ENCODE measurements at places on chromosomes 3 and 15.

GRCh38 chr15:31957581-31957980 is 72.7 kb upstream of the CHRNA7 start:
- no peak for DNase-seq

DNA sequence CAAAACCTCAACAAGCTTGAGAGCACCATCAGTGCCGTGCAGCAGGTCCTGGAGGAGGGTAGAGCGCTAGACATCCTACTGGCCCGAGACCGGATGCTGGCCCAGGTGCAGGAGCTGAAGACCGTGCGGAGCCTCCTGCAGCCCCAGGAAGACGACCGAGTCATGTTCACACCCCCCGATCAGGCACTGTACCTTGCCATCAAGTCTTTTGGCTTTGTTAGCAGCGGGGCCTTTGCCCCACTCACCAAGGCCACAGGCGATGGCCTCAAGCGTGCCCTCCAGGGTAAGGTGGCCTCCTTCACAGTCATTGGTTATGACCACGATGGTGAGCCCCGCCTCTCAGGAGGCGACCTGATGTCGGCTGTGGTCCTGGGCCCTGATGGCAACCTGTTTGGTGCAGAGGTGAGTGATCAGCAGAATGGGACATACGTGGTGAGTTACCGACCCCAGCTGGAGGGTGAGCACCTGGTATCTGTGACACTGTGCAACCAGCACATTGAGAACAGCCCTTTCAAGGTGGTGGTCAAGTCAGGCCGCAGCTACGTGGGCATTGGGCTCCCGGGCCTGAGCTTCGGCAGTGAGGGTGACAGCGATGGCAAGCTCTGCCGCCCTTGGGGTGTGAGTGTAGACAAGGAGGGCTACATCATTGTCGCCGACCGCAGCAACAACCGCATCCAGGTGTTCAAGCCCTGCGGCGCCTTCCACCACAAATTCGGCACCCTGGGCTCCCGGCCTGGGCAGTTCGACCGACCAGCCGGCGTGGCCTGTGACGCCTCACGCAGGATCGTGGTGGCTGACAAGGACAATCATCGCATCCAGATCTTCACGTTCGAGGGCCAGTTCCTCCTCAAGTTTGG is 60.8 kb upstream of the CCR4 start:
- DNase-seq: no peak

DNA sequence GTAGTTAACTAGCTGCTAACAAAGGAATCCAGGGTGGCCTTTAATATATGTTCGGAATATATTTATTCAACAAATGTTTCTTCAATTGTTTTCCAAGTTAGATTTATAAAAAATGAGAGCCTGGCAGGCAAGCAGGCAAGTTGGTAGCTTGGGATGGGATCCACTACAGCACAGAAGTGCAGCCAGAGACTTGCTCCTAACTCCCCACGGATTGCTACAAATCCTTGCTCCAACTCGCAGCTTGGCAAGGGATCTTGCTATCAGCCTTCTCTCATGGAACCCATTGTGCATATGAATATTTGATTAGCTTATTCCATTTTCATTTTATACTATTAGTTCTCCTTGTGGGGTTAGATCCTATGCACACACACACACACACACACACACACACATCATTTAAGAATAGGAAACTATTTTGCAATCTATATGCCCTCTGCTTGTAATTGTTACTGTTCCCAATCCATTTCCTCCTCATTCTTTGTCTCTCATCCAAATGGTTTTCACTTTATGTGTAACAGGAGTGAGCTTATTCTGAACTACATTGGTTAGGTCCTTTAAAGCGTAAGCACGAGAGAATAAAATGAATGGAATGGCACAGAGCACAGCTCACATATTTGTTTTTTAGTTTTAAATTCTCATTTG is 505.6 kb downstream of the LPP start:
- DNase-seq: no peak

DNA sequence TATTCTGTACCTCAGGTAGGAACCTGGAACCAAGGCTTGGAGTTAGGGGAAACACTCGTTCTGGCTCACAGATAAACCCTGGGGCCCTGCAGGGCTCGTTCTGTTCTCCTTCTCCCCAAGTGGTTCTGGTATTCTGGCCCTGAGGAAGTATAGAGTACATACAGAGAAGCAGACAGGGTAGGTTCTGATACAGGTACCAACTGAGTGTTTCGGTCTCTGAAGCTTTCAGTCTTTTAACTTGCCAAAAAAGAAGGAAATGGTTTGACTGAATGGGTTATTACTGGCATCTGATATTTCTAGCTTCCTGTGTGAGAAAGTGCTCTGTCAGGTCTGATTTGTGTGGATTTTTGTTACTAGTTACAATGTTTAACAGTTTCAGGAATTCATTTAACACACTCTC is 67.3 kb downstream of the UBE2E2 start:
- DNase-seq: no peak

GRCh38 chr15:25712192-25712960 is 150.8 kb downstream of the ATP10A start:
- DNase-seq: no peak

- no peak for DNase-seq
Observed at GRCh38 chr15:61480295-61480694, 251.2 kb upstream of the RORA start.

All from stimulated activated CD8-positive, alpha-beta memory T cell treated with anti-CD3 and anti-CD28 coated beads, Interleukin-7, amount 100 ng/mL, for 24 hours (primary cell).